AG08396 (cell line): ENCODE measurements at places on chromosomes 3 and 15.

GRCh38 chr3:32176989-32177701, 61.3 kb upstream of the CMTM8 start:
- peak; percentile 46 for DNase-seq

- no peak for DNase-seq
Observed at GRCh38 chr15:52727815-52728214, 48.6 kb upstream of the ATOSA start.

DNA sequence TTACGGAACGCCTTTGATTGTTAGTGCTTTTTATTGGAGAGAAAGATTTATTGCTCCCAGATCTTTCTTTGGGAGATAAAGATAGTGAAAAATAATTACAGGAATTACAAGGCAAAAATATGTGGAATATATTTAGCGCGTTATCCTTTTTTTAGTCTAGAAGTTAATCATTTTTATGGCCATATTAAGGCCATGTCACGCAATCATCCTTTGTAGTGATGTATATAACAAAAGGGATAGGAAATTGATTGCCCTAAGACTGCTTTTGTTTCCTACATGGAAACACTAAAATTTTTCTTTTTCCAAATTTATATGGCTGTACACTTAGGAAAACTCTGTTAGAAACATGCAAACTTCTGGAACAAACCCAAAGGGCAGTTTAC, 1.5 kb downstream of the TRPC1 start:
- no peak for DNase-seq

DNA sequence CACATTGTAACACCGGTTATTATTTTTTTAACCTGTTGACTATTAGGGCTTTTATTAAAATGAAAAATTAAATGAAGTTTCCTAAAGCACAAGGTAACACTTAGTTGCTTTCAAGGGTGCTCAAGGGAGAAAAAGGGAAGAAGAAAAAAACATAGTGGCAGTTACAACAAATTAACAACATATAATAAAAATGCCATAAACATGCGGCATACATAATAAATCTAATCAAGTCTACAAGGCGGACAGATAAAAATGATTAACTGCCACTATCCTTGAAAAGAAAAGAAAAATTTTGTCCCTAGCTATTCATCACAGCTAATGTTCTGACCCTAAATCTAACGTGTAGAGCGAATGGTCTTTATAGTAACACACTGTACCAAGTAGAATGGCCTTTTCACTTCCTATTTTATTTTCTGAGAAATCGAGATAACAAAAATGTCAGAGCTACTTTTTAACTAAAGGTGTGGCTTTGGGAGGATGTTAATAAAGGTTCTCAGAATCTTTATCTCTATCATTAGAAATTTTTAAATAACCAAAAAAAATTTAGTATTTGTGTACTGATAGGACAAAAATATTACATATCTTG, 194.9 kb downstream of the FOXP1 start:
- no peak for DNase-seq

DNA sequence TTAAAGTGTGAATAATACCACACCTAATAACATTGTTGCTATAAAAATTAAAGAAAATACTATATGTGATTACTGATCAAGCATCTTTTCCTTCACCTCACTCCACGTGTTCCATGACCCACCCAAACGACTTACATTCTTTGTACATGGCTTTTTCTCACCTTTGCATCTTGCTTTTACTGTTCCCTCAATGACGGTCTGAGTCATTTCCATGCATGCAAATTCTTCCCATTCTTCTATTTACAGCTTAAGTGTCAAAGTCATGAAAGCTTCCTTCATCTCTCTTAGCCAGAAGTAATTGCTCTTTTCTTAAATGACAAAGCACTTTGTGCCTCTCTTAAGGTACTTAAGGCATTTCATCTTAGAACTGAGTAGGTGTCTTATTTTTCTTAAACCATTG, 64.0 kb downstream of the GREM1 start:
- no peak for DNase-seq

GRCh38 chr3:138099417-138099816, 16.0 kb downstream of the DZIP1L start:
- DNase-seq = no peak

- DNase-seq = no peak
Observed at GRCh38 chr3:148178503-148178902, 519.2 kb upstream of the AGTR1 start.

GRCh38 chr15:87322265-87322664, 934.3 kb downstream of the NTRK3 start:
- DNase-seq = no peak

DNA sequence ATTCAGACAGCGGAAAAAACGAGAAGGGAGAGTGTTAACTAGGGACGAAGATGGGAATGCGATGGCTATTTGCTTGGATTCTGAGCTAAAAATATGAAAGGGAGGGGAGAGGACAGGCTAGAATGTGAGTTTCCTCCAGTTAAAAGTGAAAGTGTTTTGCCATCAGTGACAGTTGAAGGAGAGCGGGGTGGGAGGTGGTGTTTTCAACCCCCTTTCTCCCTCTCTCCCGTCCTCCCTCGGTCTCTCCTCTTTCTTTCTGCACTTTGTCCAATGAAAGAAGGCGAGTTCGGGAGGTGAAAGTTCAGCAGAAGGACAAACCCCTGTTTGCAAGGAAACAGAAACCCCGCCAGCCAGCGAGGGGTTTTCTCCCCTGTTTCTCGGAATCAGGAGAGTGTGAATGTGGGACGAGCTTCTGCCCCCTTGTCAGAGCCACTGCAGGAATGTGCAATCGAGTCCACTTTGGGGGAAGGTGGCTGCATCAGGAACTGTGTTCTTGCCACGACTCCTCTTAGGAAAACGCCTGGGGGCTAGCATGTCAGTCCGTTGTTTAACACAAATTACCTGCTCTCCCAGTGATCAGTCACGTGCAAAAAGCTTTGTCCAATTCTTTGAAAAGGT, 975 bp upstream of the FOXP1 start:
- DNase-seq = peak; percentile 44

DNA sequence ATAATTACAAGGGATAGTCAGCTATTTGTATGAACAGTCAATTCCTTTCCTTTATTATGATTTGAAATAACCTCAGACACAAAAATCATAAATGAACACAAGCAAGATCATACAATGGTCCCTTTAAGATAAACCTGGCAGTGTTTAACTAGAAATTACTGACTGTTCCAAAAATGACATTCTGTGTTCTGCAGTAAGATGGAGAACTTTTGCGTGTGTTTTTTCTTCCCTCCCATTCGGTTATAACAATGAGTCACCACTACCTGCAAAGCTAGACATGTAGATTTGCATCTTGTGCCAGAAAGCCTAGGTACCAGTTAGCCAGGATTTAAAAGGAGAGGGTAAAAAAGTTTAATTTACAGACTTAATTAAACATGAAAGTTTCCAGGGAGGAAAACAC, 248.2 kb upstream of the ADAMTS9 start:
- no peak for DNase-seq

- peak; percentile 81 for DNase-seq
Observed at GRCh38 chr3:177906126-177906511, 630.1 kb upstream of the KCNMB2 start.

DNA sequence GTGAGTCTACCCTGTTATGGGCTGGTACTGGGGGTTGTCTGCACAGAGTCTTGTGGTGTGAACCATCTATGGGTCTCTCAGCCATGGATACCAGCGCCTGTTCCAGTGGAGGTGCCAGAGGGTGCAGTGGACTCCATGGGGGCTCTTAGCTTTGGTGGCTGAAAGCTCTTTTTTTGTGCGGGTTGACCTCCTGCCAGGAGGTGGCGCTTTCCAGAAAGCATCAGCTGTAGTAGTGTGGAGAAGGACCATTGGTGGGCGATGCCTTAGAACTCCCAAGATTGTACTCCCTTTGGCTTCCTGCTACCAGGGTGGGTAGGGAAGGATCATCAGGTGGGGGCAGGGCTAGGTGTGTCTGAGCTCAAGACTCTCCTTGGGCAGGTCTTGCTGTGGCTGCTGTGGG, 602.6 kb downstream of the RSL24D1 start:
- DNase-seq = no peak

- DNase-seq = no peak
Observed at GRCh38 chr3:133292296-133292695, 107.6 kb upstream of the BFSP2 start.

DNA sequence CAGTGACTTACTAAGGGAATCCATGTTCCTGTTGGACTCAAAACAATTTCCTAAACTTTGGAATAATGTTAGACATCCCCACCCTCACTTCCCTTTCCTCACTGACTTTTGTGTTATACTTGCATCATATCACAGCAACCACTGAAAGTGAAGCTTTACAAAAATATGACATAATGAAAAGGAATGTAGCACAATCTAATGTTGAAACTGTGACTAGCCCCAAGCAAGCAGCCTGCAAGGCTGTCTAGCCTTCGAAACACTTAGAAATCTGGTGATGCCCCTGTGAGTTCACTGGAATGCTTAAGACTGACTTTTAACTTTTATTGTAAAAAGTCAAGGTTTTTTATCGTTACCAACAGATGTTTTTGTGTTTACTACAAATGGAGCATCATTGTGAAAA, 203.7 kb upstream of the ZNF385D start:
- peak; percentile 20 for DNase-seq

- no peak for DNase-seq
Observed at GRCh38 chr3:114566767-114567166, 272.9 kb downstream of the TIGIT start.

- DNase-seq = no peak
Observed at GRCh38 chr3:45426161-45426560, 37.8 kb downstream of the LARS2 start.

GRCh38 chr3:33277193-33277882, at the start of gene FBXL2:
Gene FBXL2, plus strand, starts transcription at chr3:33277442. Its CDS starts 71 bp downstream, at chr3:33277513.
- peak; percentile 93 for DNase-seq

DNA sequence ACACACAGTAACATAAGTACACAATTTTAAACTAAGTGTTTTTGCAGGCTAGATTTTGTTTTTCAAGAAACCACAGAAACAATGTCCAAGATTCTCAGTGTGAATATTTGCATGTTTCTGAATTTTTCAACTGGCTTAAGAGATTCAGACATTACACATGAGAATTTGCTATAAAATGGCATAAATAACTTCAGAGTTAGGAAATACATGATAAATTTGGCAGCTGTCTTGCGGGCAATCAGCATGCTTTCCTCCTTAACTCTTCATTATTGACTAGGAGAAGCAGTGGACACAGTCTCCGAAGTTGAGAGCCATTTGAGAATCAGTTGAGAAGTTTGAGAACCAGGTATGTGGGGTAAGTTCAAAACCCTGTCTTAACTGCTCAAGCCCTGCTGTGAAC, 625.6 kb upstream of the SGO1 start:
- DNase-seq = no peak

- DNase-seq = no peak
Observed at GRCh38 chr15:48282216-48282615, 49.0 kb upstream of the DUT start.

GRCh38 chr3:165389064-165389463, 192.9 kb upstream of the SLITRK3 start:
- no peak for DNase-seq

DNA sequence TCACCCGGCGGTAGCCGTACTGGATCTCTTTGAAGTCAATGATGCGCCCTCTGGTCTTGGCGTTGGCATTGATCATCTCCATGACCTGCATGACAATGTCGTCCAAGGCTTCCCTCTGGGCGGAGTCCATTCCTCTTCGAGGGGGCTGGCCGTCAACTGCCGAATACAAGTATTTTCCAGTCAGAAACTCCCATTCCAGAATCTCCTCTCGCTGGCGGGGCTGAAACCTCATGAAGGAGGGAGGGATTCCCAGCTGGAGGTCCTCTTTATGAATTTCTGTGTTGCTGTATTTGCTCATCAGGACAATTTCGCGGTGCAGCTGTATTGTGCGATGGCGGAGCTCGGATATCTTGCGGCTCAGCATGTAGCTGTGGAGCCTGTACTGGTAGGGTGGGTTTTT, 73.4 kb downstream of the CHSY1 start:
- DNase-seq = no peak

DNA sequence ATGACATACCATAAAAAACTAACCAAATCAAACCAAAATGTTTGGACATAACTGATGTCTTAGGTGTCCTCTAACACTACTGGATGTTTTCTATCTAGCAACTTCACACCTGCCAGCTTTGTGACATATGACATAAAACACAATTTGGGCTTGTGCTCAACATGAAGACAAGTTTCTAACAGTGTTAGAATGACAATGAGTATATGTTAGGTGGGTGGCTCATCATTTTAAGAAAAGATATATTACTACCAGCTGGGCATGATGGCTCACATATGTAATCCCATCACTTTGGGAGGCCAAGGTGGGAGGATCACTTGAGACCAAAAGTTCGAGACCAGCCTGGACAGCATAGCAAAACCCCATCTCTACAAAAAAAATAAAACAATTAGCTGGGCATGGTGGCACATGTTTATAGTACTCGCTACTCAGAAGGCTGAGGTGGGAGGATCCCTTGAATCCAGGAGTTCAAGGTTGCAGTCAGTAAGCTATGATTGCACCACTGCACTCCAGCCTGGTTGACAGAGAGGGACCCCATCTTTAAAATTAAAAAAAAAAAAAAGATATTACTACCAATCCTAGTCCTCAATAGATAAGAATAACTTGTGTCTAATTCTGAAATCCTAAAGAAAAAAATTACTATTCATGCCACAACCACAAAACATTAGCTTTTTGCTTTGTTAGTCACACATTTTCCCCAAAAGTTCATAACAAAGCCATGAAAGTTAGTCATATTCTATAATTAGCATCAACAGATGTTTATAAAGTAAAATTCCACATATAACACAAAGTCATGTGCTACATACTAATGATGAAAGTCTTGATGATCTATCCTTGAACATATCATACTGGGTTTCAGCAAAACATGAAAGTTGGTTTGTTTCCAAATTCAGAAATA, 59.9 kb downstream of the LRRFIP2 start:
- peak; percentile 36 for DNase-seq

DNA sequence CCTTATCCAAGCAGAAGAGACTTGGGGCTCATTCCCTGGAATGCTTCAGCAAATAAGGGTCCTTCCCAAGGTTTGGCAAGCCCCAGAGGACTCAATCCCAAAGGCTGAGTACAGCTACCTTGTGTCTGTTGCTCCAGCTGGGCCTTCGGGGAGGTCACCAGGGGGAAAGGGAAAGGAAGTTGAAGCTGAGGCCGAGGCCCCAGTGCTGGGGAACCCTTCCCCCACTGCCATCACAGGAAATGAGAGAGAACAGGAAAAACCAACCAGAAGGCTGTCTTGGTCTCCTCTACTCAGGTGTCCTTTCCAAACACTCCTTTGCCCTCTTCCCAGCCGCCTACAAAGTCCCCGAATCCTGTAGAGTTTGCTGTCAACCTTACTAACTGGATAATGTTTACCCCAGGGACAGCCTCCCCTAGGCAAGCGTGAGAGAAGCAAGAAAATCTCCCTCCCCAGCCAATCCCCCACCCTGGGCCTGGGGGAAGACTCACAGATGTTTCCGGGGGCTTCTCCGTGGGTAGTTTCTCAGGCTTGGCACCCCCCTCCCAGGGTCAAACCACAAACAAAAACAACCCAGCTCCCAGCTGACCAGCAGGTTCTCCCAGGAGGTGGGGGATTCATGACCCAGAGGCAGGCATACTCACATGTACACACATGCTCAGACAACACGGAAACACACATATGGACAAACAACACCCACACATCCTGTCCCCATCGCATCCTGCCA, 5.5 kb downstream of the CSRNP1 start:
- DNase-seq = no peak

GRCh38 chr3:31671976-31672375, 139.3 kb downstream of the STT3B start:
- no peak for DNase-seq
